ENCODE measurements at places on chromosomes 1 and 21. TPM values are rescaled to one million over a fixed set of nuclear protein-coding genes. Genes with fewer than 3 reads are reported as not detected.

Gene SELE
- 2.8 TPM for total RNA-seq

Gene PAPPA2
- 0.28 TPM for total RNA-seq

DNA sequence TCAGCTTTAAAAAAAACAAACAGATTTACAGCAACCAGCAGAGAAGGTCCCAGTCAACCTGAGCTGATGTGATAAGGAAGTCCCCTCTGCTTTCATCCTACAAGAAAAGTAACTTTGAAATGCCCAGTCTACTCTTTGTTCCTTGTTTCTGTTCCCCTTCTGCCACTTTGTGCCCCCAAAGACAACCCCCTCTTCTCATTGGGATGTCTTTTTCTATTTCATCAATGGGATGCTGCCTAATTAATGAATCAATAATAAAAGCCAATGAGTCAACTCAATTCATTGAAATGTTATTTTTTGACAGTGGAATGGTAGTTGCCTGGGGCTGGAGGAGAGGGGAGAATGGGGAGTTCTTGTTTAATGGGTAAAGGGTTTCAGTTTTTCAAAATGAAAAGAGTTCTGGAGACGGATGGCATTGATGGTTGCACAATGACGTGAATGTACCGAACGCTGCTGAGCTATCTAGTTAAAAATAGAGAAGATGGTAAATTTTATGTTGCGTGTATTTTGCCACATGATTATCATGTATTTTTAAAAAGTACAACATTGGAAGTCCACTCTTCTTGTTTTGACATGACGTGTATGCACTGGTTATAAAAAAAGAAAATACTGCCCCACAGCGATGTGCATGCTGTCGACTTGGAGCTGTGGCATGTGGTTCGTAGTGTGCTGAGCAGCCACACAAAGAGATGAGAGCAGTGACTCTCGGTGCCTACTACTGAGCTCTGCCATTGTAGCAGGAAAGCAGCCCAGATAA, 22.4 kb upstream of the PADI2 start:
- no peak overlapping the region for H3K27ac ChIP-seq
- no peak overlapping the region for H3K4me3 ChIP-seq
- no peaks in the 10 kb centered on the region for H3K36me3 ChIP-seq
- H3K4me1 ChIP-seq = no peaks in the 10 kb centered on the region

DNA sequence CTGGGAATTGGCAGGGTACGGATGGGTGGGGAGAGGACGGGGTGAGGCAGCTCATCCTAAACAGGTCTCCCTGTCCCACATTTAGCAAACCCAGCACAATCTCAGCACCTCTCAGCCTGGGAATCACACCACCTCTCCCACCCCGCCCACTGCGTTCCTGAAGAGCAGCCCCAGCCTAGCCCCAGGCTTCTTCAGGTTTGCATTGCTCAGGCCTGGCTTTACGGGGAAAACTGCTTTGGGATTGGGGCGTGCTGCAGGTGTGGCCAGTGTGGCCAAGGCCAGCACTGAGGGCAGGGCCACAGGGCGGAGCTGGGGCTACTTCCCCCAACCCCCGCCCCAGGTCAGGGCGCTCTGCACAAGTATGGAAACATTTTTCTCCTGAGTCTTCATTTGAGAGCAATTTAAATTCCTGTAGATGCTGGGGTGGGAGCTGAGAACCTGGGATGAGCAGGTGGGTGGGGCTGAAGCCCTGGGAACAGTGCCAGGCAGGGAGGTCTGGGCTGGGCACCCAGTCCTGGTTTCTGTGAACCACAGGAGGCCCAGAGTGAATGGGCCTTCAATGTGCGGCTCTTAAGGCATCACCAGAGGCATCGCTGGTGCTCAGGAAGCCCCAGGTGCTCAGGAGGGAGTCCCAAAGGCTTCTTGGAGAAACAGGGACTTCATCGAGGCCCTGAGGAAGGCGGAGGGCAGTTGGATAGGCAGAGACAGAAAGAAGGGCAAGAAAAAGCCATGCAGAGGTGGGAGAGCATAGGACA, 24.1 kb downstream of the TNNT2 start:
- H3K4me3 ChIP-seq = no peak overlapping the region
- H3K27me3 ChIP-seq = no peaks in the 10 kb centered on the region
- no peaks in the 10 kb centered on the region for H3K4me1 ChIP-seq
- DNase-seq = no peak

- no peaks in the 10 kb centered on the region for H3K27me3 ChIP-seq
- H3K4me3 ChIP-seq = no peak overlapping the region
- peaks cover 16% of the 10 kb centered on the region for H3K4me1 ChIP-seq
- H3K36me3 ChIP-seq = peaks cover 3% of the 10 kb centered on the region
- no peak overlapping the region for H3K27ac ChIP-seq
These were observed 36.1 kb downstream of the NTPCR start for GRCh38 chr1:232986527-232986922.

GRCh38 chr1:200895801-200896530, 1.3 kb downstream of the INAVA start:
- no peak for DNase-seq
- H3K36me3 ChIP-seq = no peaks in the 10 kb centered on the region
- H3K27me3 ChIP-seq = peaks cover 49% of the 10 kb centered on the region
- H3K4me1 ChIP-seq = peaks cover 20% of the 10 kb centered on the region

DNA sequence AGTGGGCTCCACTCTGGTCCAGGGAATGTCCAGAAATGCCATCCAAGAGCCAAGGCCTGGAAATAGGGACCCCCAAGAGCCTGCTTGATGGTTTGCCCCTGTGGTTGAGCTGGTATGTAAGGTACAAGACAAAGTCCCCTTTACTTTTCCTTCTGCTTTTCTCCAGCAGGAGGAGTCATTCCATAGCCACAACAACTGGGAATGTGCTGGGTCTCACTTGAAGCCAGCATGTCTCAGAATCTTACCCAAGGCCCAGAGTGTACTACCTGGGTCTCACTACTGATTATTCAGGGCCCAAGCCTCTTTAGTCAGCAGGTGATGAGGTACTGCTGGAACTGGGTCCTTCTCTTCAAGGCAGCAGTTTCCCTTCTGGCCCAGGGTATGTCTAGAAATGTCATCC, 62.1 kb upstream of the CD55 start:
- H3K4me3 ChIP-seq = no peak overlapping the region
- H3K27ac ChIP-seq = no peak overlapping the region
- no peaks in the 10 kb centered on the region for H3K36me3 ChIP-seq
- DNase-seq = no peak
- no peaks in the 10 kb centered on the region for H3K27me3 ChIP-seq

DNA sequence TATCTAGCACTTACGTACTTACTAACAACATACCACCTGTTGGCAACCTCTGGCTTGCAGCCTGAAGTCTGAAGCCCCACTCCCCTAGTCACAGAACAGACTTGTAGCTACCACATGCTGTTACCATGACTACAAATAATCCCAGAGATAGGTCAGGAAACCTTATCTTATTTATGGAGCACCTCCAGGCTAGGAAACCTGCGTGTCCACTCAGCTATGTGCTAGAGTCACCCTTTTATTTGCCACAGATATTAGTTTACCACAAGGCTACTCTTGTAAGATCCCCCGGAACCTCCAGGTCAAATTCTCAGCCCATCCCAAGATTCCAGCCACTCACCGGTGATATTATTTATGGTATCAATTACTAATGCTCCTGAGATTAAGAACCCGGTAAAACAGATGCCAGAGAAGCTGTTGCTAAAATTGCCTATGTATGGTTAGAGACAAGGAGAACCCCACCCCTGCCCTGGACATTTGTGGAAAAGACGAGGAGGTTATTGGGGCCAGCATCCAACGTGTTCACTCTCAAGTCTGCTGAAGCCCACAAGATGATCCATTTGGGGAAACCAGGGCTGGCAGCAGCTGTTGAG, 116.5 kb downstream of the TBX15 start:
- no peak overlapping the region for H3K27ac ChIP-seq
- no peak for DNase-seq
- no peaks in the 10 kb centered on the region for H3K36me3 ChIP-seq
- no peaks in the 10 kb centered on the region for H3K4me1 ChIP-seq
- no peaks in the 10 kb centered on the region for H3K27me3 ChIP-seq

- no peaks in the 10 kb centered on the region for H3K27me3 ChIP-seq
- H3K4me1 ChIP-seq = no peaks in the 10 kb centered on the region
- no peak overlapping the region for H3K4me3 ChIP-seq
- peaks cover 27% of the 10 kb centered on the region for H3K36me3 ChIP-seq
These were observed 13.7 kb upstream of the MPC2 start for GRCh38 chr1:167950569-167950968.

Data from thymus (tissue), 14 donors.